ENCODE measurements at places on chromosomes 5 and 9. TPM values are rescaled to one million over a fixed set of nuclear protein-coding genes. Genes with fewer than 3 reads are reported as not detected.

GPR107 gene
- total RNA-seq, result 55.7 TPM

TRPM6 gene
- total RNA-seq, result not detected

TAF11L10 gene
- not detected for total RNA-seq

BTNL3 gene
- total RNA-seq, result not detected

NMUR2 gene
- total RNA-seq, result not detected

NFIL3 gene
- total RNA-seq, result 17.0 TPM

STPG3 gene
- not detected for total RNA-seq

SCAMP1 gene
- total RNA-seq, result 105 TPM

C5orf58 gene
- not detected for total RNA-seq

DCANP1 gene
- total RNA-seq, result not detected

IL4 gene
- not detected for total RNA-seq

UBE2QL1 gene
- total RNA-seq, result under 0.01 TPM

WNK2 gene
- total RNA-seq, result not detected

RLN1 gene
- not detected for total RNA-seq

FOXD4L3 gene
- total RNA-seq, result not detected

PALM2AKAP2 gene
- total RNA-seq, result 28.5 TPM

CD72 gene
- 1.2 TPM for total RNA-seq

ADAMTSL2 gene
- total RNA-seq, result 4.8 TPM

SCGB3A2 gene
- not detected for total RNA-seq

Data from smooth muscle cell of the umbilical artery (primary cell).